SW 1271 (cell line): ENCODE measurements at places on chromosomes 12 and 14.

DNA sequence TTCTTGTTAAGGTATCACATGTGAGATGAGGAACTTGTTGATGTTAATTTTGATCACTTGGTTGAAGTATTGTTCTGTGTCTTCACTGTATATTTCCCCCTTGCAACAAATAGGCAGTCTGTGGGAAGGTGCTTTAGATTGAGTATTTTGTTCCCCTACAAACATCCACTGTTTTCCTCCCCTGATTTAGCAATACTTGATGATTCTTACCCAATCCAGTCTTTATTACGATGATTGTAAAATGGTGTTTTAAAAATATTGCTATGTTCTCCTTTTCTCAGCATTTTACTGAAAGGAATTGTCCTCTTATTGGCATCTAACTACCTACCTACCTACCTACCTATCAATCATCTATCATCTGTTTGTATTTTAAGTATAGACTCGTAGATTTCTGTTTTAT lies 66.3 kb downstream of the ETNK1 start:
- DNase-seq = no peak

DNA sequence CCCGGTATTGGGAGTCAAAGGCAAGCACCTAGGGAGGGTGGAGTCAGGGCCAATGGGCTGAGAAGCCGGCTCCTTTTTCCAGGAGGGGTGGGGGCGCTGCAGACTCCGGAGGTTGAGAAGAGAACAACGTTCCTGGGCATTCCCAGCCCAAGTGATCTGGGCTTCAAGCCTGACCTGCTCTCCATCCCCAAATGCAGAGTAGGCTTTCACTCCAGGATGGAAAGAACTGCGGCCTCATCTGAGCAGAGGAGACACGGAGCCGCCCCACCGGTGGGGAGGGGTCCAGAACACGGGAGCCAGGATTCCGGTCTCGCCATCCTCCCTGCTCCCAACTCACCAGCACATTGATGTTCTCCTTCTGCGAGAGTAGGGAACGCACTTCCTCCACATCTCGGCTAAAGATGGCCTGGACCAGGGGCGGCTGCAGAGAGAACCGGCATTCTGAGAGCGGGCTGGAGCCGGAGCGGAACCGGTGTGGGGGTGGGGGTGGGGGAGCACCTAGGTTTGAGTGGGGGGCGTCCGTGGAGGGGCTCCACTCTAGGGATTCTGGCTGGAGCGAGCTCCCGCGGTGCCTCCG lies 605 bp downstream of the ANKRD52 start:
- no peak for DNase-seq

- no peak for DNase-seq
Observed at GRCh38 chr12:70190262-70191010, 52.8 kb upstream of the CNOT2 start.

DNA sequence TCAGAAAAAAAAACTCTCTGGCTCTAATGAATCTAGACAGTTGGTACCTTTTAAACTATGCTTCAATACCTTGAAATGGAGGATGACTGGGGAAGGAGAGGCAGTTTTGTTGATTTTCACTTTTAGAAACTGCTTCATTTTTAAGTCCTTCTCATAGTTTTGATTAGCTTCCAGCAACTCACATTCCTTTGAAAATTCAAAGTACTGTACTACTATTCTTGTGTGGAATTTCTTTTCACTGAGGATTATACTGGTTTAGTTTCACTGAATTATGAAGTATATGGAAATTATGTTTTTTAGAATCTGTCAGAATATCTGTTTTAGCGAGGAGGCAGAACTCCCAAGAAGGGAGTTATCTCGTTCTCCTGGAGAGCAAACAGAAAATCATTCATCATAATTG lies 116.3 kb downstream of the TGFB3 start:
- no peak for DNase-seq

DNA sequence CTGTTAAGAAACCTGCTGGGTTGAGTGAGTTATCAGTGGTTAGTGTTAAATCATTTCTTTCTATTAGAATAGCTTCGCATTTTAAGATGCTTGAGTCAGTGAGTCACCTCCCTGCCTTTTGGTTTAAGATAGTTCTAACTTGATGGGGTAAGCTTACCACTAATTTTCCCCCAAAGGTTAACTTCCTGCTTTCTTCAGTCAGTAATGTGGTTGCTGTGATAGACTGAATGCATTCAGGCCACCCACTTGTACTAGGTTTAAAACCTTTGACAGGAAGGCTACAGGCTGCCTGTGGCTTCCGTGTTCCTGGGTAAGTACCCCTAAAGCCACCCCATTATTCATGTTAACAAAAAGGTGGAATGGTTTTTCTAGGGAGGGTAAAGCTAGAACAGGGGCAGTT lies 25.3 kb downstream of the CLEC2A start:
- DNase-seq = no peak

- no peak for DNase-seq
Observed at GRCh38 chr12:30816742-30817465, 62.2 kb upstream of the CAPRIN2 start.

DNA sequence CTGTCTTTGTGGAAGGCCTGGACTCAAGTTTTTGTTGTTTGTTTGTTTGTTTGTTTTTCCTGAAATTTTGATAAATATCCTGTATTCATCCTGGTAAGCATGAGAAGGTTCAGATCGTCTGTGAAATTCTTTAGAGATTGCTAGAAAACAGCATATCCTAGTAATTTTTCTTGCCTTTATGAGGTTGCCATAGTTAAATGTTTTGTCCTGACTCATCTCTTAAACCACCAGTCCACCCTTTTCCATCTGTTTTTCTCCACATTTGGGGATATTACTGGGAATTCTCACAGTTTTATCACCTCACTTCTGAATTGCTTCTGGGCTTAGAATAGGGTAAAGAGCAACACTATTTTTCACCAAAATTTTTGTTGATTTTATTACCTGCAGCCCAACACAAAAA lies 248.3 kb downstream of the FBXL14 start:
- DNase-seq = no peak
